ENCODE measurements at places on chromosomes 1 and 21. TPM values are rescaled to one million over a fixed set of nuclear protein-coding genes. Genes with fewer than 3 reads are reported as not detected.

GRCh38 chr1:239288820-239289554 lies 97.4 kb upstream of the CHRM3 start:
- DNase-seq: no peak

DNA sequence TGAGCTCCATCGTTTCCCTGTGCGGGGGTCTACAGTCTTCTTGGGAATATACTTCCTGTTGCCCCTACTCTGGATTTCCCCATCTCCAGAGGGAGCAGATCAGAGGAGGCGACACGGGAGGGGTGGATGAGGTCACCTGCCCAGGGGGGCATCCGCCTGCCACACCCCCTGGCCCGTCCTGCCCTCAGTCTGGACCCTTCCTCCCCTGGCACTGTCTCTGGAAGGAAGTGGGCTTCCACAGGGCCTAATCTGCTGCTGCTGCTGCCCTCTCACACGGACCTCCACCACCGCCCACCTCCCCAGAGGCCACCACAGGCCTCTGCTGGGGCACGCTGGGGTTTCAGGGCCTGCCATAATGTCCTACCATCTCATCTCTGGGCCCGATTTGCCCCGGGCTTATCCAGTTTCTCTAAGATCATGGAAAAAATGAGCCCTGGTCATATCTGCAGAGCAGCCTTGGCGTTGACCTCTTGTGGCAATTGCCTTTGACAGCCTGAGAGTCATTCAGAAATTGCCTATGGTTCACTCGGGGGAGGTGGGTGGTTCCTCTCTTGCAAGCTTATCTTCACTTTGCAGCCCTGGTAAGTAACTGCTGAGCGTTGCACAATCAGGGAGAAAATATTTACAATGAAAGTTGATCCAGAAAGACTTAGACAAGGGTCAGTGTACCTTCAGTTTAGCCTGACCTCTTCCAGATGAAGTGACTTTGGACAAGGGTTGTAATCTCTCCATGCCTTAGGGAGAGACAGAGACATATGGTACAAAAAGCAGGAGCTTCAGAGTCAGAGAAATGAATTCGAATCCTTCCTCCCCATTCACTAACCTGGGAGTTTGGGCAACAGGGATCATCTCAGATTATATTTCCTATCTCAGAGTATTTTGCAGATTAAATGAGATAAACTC lies 252.4 kb downstream of the TOMM20 start:
- DNase-seq: no peak

DNA sequence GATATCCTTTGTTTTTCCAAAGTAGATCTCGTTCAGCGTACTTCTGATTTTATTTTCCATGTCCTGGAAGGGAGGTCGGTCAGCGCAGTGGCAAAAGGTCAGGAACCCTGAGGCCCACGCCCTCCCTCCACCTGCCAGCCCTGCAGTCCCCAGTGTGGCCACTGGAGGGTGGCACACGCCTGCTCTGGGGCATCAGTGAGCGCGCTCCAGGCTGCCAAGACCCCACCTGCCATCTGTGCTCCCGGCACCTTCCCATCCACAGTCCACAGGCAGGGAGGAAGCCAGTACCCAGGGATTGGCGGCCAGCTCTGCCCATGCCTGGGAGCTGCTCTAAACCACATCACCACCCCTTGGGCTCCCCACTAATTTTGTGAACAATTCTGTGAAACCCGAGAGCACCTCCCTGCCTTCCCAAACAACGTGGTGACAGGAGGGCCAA lies 32.3 kb downstream of the SLC66A1 start:
- peak; percentile 65 for DNase-seq

- DNase-seq: no peak
Observed at GRCh38 chr21:44352253-44352860, 1.1 kb upstream of the TRPM2 start.

TMEM51 gene
- total RNA-seq: 4.1 TPM

NAV1 gene
- total RNA-seq: 74.8 TPM

DNA sequence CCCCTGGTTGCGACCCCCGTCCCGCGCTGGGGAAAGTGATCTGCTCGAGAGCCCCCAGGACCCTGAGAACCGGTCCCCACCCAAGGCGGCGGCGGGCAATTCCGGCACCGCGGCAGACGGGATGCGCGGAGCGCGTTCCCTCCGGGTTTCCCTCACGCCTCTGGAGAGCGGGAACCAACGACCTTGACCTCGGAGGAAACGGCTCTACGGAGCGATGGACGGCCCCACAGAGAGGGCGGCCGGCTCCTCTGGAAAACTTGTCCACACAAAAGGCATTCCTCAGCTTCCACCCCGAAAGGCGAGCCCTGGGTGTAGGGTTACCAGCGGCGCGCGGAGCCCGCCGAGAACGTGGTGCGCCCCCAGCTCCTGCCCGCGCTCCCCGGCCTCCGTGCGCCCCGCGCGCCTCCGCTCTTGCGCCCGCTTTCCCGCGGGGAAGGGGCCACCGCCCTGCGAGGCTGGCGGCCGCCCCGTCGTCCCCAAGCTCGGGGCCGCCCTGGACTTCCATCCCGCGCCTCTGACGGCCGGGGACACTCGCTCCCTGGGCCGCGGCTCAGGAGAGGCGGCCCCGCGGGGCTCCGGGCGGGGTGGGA lies 391 bp upstream of the KIAA1614 start:
- no peak for DNase-seq

DNA sequence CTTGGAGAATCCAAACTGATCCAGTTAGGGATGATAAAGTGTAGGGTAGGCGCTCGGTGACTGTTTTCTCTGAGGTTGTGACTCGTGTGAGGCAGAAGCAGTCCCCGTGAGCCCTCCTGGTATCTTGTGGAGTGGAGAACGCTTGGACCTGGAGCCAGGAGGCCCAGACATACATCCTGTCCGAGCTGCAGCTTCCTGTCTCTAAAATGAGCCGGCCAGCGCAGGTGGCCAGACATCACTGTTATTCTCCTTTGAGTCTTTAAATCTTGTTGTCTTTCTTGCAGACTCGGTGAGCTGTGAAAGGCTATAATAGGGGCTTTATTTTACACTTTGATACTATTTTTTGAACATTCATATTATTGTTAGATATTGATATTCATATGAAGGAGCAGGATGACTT lies 12.3 kb downstream of the PCSK9 start:
- DNase-seq: no peak

DNA sequence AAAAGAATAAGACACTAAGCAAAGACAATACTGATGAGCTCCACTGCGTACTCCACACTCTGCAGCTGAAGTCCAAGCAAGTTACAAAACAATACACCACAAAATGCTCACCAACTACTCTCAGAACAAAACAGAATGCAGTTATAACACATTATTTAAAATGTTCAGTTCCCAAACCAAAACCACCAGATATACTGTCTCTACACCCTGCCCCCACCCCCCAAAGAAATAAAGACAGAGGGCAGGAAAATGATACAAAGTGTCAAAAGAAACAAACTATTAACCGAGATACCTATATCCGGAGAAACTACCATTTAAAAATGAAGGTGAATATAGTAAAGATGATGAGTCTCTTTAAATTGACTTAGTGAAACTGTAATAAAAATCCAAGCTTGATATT lies 623.0 kb downstream of the KIF26B start:
- no peak for DNase-seq

DNA sequence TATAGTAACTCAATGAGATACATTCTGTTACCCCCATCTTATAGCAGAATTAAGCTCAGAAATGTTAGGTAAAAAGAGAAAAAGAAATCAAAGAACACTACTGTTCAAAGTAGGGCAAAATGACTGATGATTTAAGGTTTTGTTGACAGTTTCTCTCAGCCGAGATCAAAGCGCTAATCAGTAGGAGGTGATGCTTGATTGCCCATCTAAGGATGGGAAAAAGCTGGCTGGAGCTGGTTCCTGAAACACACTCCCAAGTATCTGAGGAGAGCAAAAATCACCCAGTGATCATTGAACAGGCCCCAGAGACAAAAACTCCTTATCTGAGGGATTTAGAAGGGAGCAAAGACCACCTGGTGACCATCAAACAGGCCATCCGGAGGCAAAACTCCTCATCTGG lies 64.5 kb upstream of the CSF1 start:
- no peak for DNase-seq

CA6 gene
- total RNA-seq: not detected

CFHR4 gene
- not detected for total RNA-seq

DNA sequence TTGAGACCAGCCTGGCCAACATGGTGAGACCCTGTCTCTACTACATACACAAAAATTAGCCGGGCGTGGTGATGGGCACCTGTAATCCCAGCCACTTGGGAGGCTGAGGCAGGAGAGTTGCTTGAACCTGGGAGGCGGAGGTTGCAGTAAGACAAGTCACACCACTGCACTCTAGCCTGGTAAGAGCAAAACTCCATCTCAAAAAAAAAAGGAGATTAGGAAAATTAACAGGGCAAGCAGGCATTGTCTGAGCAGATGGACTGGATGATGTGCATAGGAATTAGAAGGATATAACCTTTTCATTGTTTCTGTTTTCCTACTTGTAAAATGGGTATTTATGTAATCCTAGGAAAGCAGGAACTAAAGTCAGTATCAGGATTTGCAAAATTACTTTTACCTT lies 15.6 kb downstream of the TARDBP start:
- DNase-seq: no peak

CNTN2 gene
- total RNA-seq: 0.58 TPM

ASCL5 gene
- total RNA-seq: not detected

RGS13 gene
- 0.22 TPM for total RNA-seq

TSPAN1 gene
- total RNA-seq: 1.4 TPM

AMY1B gene
- not detected for total RNA-seq

- no peak for DNase-seq
Observed at GRCh38 chr21:42471206-42471605, 24.8 kb downstream of the RSPH1 start.

GRCh38 chr1:209522826-209523225 lies 60.7 kb upstream of the CAMK1G start:
- DNase-seq: no peak

PDPN gene
- total RNA-seq: 16.7 TPM

DNA sequence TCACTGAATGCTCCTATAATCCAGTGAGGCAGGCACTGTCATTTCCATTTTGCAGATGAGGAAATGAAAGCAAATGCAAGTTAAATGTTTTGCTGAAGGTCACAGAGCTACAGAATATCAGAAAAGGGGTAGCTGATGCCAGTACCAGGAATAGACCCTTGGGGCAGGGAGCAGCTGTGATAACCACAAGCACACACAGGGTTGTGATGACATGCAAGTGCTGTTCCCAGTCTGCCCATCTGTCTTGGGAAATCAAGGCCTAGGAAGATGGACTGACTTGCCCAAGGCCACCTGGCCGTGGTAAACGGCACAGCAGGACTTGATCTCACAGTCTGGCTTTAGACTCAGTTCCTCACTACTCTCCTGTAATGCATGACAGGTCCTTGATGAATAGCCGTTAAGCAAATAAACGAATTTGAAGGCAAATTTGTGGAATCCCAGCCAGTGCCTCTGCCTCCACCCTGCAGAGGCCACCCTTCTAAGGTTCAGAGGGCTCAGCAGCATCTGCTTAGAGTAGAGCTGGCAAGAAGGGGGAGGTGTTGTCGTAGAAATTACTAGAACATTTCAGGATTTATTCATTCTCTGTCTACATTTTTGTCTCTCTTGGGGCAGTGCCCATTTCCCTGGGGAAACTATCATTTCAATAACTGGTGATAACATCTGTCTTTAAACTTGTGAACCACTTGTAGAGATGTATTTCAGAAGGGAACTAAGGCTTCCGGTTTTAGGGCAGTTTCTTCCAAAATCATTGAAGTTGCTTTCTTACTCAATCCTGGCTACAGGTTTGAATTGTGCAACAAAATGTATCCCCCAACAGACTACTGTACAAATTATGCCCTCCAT lies 53.2 kb upstream of the MRPS6 start:
- DNase-seq: no peak

GRCh38 chr21:33449616-33450015 lies 30.2 kb downstream of the TMEM50B start:
- DNase-seq: no peak

NOC2L gene
- 40.8 TPM for total RNA-seq

PPIAL4G gene
- not detected for total RNA-seq

DNA sequence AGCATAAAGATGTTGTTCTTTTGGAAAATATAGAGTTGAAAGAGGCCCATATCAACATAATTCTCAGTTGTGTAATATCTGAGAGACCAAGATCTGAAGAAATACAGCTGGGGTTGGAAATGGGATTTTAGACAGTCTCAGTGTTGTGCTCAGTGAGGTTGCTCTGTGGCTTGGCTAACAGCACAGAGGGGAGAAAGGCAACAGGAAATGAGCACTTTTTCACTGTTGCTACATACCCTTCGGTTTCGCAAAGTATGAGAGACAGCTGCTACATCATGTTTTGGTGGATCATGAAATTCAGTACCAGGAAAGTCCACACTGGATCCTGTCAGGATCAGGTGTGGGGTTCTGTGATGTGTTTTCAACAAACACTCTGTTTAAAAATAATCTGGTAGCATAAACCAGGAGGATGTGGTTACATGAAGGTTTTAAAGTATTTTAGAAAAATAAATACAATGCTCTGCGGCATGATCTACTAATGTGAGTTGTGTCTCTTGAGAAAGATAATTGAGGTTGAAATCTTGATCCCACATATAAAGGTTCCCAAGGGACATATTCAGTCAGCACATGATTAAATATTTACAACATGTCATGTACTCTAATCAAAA lies 7.0 kb upstream of the GPR88 start:
- DNase-seq: no peak

GRCh38 chr1:3024019-3024418 lies 2.8 kb downstream of the ACTRT2 start:
- DNase-seq: no peak

DNA sequence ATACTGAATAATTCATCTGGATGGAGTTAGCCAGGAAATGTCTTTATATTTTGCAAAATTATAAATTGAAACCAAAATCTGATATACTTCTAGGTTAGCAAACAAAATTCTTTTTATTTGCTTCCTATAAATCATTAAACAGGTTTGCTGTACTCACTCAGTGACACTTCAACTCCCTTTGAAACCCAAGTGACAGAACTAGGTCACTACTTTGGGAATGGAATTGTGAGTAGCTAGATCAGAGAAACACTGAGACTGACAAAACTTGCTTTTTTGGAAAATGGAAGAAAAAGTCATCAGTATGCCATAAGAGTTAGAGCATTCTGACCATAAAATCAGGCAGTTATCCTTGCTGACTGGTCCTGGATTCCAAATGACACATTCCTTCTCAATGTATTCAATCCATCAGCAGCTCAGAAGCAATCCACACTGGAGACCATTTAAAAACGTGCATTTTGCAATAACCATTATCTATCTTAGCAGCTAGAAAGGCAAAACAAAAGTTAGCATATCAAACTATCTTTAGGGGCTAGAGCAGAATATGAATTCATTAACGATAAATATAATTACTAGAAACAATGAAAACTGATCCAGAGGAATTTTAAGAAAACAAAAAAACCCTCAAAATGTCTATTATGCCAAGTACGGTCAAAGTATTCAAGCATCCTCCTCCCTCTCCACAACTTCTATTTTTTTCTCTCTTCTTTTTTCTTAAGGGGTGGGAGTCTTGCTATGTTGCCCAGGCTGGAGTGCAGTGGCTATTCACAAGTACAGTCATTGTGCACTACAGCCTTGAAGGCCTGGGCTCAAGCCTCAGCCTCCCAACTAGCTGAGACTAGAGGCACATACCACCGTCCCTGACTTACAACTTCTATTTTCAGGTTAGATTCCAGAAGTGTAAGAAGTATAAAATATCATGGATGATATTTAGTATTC lies 60.1 kb downstream of the HNRNPR start:
- no peak for DNase-seq

All from left ventricle myocardium inferior (tissue), 1 donor.